ENCODE measurements at places on chromosomes 3 and 15.

- DNase-seq: no peak
These were observed 244.8 kb downstream of the ALCAM start for GRCh38 chr3:105611304-105612192.

- no peak for DNase-seq
These were observed 40.4 kb upstream of the ACKR4 start for GRCh38 chr3:132556508-132557159.

DNA sequence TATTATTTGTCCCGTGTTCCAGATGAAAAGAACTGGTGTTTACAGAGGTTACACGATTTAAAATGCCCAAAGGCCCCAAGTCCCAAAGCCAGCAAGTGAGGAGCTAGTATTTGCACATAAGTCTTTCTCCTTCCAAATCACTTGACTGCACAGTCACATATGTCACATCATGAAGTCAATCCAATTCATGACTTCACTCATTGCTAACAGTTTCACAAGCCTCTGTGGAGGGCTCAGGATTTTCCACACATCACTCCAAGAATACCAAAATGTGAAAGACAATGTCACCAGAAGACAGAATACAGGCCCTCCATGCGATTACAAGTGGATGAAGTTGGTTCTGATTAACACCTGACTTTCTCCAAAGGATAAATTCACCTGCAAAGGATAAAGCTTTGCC lies 283.1 kb upstream of the UBE2E2 start:
- DNase-seq: no peak

GRCh38 chr15:86061581-86061980 lies 18.1 kb upstream of the AGBL1 start:
- DNase-seq: no peak

- DNase-seq: no peak
These were observed 275.6 kb downstream of the RAP2B start for GRCh38 chr3:153437666-153438065.

- no peak for DNase-seq
These were observed 39.9 kb upstream of the TNFSF10 start for GRCh38 chr3:172562871-172563865.

DNA sequence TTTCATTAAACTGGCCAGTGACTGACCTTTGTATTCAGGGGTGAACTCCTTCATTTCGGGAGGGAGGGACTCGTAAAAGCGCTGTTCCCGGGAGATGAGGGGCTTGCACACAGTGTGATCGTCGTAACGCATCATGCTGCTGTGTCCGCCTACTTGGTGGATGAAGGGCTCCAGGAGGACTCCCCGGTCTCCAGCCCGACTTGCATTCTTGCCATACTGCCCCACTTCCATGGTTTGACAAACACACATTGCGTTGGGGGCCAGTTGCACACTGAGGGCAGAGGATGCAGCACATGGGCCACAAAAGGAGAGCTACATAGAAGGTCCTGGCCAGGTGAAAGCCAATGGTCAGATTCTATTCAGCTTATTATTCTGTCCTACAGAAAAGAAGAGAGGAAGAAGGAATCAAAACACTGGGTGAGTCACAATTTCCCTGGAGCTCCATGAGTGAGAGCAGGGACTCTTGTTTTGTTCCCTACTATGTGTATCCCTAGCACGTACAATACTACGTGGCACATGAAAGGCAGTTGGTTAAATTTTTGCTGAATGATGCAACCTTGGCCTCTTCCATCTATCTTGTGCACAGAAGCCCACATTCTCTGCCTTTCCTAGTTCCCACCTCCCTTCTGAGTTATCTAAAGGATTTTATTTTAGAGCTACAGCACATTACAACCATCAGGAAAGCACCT lies 24.2 kb upstream of the GMPPB start:
- no peak for DNase-seq

DNA sequence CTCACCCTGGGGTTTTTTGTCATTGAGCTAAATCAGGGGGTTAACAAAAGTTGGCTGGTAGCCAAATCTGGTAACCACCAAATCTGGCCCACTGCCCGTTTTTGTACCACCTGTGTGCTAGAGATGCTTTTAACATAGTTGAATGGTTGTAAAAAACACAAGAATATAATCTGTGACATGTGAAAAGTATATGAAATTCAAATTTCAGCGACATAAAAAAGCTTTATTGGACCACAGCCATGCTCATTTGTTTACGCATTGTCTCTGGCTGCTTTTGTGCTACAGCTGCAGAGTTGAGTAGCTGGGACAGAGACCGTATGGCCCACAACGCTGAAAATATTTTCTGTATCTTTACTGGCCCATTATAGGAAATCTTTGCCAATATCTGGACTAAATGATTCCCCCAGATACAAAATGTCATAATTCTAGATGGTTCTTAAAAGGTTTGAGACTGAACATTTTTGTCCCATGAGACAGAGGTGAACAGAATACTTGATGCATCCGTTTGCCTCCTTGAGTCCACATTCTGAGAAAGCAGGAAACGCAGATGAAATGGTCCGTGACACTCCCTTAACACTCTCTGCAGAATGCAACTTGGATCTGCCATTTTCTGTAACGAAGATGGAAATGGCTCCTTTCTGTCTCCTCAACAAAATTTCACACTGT lies 120.9 kb upstream of the PDZRN3 start:
- no peak for DNase-seq

GRCh38 chr15:96327155-96327741 lies 3.3 kb upstream of the NR2F2 start:
- DNase-seq: no peak

DNA sequence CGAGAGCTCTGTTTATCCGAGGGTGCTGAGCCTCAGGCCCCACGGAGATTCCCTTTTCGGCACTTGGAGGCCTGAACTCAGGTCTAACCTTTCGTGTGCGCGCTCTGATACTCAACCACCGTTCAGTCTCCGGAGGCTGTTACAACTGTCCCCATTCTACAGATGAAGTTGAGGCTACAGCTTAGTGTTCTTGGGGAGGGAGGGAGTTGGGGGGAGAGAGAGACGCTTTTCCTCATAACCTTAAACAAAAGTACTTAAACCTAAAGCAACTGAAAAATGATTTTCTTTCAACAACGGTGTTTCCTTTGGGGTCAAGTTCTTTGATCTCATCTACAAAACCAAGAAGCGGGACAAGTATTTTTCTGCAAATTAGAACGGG lies 952 bp upstream of the CHST2 start:
- no peak for DNase-seq

GRCh38 chr15:39361497-39361896 lies 219.4 kb upstream of the THBS1 start:
- no peak for DNase-seq

DNA sequence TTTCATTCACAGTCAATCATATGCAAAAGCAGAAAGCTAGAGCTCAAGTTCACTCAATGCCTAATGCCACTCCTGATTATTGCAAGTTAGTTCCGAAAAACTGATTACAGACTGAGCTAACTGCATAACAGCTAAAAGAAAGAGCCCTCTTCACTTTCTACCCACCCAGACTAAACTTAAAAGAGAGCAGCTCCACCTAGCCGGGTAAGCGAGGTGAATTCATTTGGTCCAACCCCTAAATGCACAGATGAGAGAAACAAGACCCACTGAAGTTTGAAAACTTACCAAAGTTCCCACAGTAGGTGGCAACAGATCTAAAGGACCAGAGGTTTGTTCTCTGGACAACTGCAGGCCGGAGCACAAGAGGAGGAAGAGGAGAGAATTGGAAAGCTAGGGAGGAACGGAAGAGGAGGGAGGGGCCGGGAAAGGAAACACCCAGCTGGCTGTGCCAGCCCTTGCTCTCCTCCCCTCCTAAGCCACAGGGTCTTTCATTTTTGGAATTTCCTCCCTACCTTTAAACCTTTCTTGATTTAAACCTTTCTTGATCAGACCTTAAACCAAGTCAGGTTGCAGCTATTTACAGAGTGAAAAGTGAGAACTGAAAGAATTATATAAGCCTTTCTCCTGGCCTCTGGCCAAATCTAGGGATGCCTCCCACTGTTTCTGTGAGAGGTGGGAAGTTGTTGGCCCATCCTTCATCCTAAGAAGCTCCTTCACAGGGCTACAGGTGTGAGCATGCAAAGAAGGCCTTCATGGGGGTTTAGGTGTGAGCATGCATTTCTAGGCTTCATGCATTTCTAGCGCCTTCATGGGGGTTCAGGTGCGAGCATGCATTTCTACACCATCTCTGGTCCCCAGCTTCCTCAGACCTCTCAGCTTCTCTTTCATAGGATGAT lies 114.7 kb upstream of the LMOD3 start:
- DNase-seq: no peak

GRCh38 chr3:45123030-45123429 lies 23.1 kb downstream of the CDCP1 start:
- DNase-seq: no peak

GRCh38 chr15:88202231-88202630 lies 54.3 kb downstream of the NTRK3 start:
- no peak for DNase-seq

- DNase-seq: peak; percentile 52
These were observed 8.1 kb downstream of the FAM131A start for GRCh38 chr3:184345317-184346144.

- DNase-seq: no peak
These were observed 2.2 kb upstream of the GABRG3 start for GRCh38 chr15:26968806-26969205.

DNA sequence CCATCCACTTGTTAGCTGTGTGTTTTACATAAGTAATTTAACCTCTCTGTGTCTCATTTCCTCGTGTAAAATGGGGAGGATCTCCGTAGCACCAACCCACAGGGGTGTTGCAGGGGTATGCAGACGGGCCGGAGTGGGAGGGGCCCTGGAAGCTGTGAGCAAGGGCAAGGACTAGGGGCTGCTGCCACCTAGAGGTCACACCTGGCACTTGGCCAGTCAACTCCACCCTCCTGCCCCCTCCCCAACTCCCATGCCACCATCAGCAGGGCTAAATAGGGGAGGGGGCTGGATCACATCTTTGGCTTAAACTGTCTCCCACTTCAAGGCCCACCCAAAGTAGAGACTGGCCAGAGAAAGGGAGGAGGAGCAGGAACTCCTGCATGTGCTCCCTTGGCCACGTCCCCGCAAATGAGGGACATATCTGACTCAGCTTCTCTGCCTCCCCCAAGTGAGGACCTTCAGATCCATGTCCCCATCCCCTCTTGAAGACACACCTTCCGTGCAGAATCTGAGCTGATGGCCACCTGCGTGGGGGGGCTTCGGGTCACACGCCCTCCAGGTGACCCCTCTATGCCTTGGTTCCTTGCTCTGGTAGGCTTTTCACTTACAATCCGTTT lies 2.6 kb downstream of the CCDC9B start:
- peak; percentile 62 for DNase-seq

- DNase-seq: no peak
These were observed 56.0 kb downstream of the FGD5 start for GRCh38 chr3:14874784-14875183.

GRCh38 chr3:102057781-102058421 lies 208.6 kb downstream of the NFKBIZ start:
- no peak for DNase-seq

GRCh38 chr15:62307551-62307950 lies 142.5 kb upstream of the C2CD4B start:
- DNase-seq: no peak

GRCh38 chr3:15083252-15083651 lies 15.7 kb downstream of the RBSN start:
- DNase-seq: no peak

- DNase-seq: no peak
These were observed 10.2 kb upstream of the MESP1 start for GRCh38 chr15:89761009-89761831.

- no peak for DNase-seq
These were observed 148.0 kb downstream of the DIPK2A start for GRCh38 chr3:144119633-144120032.

DNA sequence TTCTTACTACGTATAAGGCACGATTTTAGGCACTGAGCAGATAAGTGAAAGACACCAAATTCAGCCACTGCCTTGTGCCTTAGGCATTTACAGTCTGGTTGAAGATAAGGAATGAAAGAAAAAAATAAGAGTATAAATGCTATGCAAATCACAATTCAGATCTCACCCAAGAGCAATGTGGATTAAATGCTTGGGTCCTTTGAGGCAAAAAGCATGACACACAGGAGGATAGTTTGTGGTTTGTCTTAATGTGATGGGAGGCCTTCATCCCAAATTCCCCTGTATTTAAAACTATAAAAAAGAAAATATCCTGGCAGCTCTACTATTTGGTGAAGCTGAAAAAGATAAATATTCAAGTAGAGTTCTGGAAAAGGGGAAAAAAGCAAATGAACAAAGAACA lies 79.8 kb downstream of the TGFBR2 start:
- no peak for DNase-seq

GRCh38 chr3:45355351-45355750 lies 33.0 kb upstream of the LARS2 start:
- no peak for DNase-seq

DNA sequence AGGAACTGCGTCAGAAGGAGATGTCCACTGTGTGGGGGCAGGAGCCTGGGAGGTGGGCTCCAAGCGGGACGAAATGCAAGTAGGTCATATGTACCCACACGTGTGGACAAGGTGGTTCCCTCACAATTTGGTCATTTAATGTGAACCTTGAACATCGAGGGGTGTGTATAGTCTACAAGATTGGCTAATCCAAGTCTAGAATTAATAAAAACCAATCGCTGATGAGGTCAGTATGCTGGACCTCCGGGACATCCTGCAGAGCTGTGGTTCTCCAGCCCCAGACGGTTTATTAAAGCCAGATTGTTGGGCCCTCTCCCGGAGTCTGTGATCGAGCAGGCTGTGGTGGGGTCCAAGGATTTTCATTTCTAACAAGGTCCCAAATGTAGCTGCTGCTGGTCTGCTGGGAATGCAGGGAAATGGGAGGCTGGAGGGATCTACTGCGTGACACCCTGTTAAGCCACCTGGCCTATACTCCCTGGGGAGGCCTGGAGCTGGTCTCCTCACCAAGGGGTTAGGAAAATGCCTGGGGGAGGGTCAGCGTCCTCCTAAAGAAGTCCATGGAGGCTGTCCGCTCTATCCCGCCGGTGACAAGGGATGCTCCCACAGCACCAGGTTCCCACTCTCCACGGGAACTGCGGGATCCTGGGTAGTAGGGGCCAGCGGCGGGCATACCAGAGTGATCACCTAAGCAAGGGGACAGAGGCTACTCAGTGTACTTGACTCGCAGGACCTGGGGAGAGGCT lies 25.1 kb downstream of the PCSK6 start:
- DNase-seq: no peak

DNA sequence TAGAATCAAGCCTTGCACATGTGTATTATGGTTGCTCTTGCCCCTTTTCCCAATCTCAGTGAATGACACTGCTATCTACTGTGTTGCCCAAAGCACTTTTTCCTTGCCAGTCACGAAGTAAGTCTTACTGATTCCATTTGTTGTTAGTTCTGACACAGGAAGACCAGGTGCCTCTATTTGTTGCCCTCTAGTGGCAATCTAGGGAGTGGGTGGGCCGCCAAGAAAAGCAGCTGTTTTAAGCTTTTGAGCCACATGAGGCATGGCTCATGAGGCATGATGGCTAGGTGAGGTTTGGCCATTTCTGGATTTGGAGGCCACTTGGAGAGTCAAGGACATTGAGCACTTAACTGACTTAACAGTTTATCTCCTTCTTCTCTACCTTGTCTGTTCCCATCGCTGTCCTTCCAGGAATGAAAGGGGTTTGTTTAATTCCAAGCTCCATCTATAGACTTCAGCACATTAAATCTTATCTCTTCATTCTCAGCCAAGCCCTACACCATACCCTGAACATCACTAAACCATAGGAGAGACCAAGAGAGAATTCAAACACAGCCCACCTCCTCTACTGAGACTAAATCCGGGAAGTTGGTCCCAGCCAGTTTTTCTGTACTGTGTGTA lies 103.1 kb downstream of the HCN4 start:
- DNase-seq: peak; percentile 36

Data from neuronal stem cell (in vitro differentiated cells).